Activated T-helper 17 cell treated with anti-CD3 and anti-CD28 coated beads, Interleukin-2, amount 50 U/mL, for 72 hours (primary cell): ENCODE measurements at places on chromosomes 13 and 19. TPM values are rescaled to one million over a fixed set of nuclear protein-coding genes. Genes with fewer than 3 reads are reported as not detected.

- H3K4me3 ChIP-seq = peak overlapping the region; percentile 97
- ATAC-seq = no peak
- peak overlapping the region; percentile 95 for H3K27ac ChIP-seq
- peaks cover 49% of the 10 kb centered on the region for H3K4me1 ChIP-seq
These were observed 2.2 kb downstream of the RGCC start for GRCh38 chr13:41459432-41460073.

DNA sequence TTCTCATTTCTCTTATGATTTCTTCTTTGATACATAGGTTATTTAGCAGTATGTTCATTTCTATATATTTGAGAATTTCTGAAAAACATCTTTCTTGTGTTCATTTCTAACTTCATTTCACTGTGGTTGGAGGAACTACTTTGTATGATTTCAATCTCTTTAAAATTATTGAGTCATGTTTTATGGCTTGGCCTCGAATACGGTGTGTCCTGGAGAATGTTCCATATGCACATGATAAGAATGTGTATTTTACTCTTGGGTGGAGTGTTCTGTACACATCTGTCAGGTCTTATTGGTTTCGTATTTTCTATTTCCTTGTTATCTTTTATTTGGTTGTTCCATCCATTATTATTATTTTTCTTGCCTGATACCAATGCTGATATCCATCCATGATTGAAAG is 22.9 kb downstream of the DNM2 start:
- H3K27ac ChIP-seq = no peak overlapping the region
- no peaks in the 10 kb centered on the region for H3K27me3 ChIP-seq
- H3K4me3 ChIP-seq = no peak overlapping the region
- peaks cover 10% of the 10 kb centered on the region for H3K36me3 ChIP-seq
- ATAC-seq = no peak
- peaks cover 18% of the 10 kb centered on the region for H3K4me1 ChIP-seq

Gene PGLYRP1
- not detected for total RNA-seq

Gene LRRC63
- total RNA-seq = 1.3 TPM

Gene ASPDH
- not detected for total RNA-seq

Gene ZNF229
- total RNA-seq = 0.09 TPM

Gene HPN
- total RNA-seq = not detected

GRCh38 chr13:74675182-74675581 is 541.0 kb upstream of the KLF12 start:
- H3K27me3 ChIP-seq = peaks cover 10% of the 10 kb centered on the region
- no peak overlapping the region for H3K27ac ChIP-seq
- no peaks in the 10 kb centered on the region for H3K36me3 ChIP-seq
- H3K4me1 ChIP-seq = no peaks in the 10 kb centered on the region
- H3K4me3 ChIP-seq = no peak overlapping the region

GRCh38 chr19:16113727-16114126 is 2.0 kb downstream of the RAB8A start:
- peaks cover 26% of the 10 kb centered on the region for H3K4me1 ChIP-seq
- ATAC-seq = no peak
- peaks cover 66% of the 10 kb centered on the region for H3K36me3 ChIP-seq
- peak overlapping the region; percentile 92 for H3K4me3 ChIP-seq
- H3K27me3 ChIP-seq = no peaks in the 10 kb centered on the region
